T-helper 2 cell (primary cell): ENCODE measurements at places on chromosomes 4 and X.

GRCh38 chr4:122539861-122540465 lies 80.9 kb downstream of the IL21 start:
- peak; percentile 67 for DNase-seq

GRCh38 chr4:26086621-26087441 lies 172.8 kb downstream of the SMIM20 start:
- no peak for DNase-seq

DNA sequence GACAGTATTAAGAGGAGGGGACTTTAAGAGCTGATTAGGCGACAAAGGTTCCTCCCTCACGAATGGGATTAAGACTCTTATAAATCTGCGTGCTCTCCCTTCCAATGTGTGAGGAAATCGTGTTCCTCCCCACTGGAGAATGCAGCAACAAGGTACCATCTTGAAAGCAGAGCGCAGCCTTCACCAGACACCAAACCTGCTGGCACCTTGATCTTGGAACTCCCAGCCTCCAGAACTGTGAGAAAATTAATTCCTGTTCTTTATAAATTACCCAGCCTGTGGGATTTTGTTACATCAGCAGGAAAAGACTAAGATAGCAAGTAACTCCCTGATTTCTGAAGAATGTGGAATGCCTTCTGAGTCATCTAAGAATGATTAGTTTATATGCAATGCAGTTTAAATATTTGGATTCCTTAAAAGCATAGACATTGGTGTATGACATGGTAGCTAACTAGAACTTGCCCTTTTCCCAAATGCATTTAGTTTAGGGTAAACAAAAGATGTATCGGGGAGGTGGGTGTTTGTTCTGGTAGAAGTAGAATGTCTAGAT lies 86.1 kb downstream of the USP46 start:
- DNase-seq: no peak

DNA sequence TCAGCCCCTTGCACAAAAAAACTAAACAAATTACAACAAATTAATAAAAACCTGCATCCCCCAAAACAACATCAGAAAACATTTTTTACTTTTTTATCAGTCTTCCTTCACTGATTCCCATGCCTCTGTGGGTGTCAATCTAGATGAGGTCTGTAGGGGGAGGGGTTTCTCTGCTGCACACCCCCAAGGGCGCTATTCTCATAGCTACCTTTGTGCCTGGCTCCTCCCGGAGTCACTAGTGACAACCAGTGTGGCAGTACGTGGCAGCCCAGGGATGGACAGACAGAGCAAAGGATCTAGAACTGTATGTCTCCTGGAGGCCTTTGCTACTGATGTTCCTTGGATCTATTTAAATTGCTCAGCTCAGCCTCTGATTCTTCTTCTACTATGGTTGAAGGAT lies 228.1 kb upstream of the ANXA3 start:
- no peak for DNase-seq

DNA sequence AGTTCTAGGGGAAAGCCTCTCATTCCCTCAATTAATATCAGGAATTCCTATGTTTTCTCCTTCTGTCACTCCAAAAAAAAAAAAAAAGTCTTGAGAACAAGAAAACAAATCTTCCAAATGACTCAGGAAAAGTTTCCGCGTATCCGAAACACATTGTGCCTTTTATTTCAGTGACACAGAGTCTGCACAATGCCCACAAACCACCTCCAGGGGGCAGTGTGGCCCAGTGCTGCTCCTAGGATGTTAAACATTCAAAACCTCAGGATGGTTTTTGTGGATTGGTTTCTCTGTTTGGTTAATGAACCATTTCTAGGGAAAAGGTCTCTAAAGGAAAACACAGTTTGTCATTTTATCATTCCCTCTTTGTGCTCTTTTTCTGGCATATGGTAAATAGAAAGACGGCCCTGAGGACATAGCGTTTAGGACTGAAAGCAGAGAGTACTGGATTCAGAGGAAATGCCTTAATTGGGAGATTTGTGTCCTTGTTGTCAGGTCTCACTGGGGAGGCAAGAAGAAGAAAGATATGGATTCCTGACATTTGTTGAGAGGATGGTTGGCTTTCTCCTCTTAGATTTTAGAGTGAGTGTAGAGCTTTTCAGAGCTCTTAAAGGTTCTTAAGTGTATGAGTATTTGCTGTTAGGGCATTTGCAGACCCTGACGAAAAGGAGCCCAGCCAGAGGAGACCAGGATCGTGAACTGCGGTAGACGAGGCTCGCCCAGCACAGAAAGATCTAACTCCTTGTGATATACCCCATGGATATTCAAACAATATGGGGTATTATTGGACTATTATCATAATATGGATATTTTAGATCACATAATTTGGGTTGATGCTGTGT lies 65.7 kb upstream of the MAP9 start:
- peak; percentile 21 for DNase-seq

DNA sequence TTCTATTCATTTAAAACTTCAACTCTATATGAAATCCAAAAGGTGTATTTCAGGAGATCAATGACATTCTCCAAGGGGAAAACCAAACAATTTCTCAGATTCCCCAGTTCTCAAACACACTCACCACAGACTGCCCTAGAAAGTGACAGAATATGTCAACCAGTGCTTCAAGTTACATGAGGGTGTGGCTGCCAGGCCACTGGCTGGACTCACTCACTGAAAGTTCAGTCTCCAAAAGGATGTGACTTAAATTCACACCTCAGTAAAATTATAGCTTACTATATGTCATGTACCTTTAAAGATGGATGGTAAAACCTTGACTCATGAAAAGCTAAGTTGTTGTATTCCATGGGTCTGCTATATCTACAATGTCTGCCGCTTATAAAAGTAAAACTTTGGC lies 7.3 kb downstream of the INPP4B start:
- DNase-seq: no peak

DNA sequence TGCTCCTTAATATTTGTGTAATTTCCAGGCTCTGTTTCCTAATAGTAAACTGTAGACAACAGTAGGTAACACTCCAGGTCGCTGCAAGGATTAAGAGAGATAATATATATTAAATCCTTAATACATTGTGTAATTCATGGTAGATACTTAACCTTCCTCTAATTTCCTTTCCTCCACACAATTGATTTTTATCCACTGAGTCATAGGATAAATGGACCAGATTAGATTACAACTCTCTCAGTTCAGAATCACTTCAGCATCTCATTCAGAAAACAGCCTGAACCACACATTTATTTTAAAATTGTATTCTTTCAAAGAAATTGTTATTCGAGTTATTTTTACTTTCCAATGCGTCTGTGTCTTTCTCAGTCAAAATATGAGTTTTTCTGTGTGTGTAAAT lies 17.1 kb downstream of the GK2 start:
- no peak for DNase-seq

DNA sequence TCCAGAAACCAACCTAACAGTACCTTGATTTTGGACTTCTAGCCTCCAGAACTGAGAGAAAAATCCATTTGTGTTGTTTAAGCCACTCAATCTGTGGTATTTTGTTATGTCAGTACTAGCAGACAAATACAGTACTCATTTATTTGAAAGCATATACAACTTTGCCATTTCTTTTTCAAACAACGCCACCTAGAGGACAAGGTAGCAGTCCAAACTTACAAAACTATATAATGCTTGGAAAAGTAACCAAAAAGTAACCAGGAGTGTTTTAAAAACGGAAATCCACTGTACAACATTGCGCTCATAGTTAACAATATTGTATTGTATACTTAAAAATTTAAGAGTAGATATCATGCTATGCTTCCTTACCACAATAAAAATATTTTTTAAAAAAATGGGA lies 37.0 kb upstream of the FGF13 start:
- DNase-seq: no peak

- DNase-seq: no peak
These were observed 19.1 kb downstream of the VSIG1 start for GRCh38 chrX:108064001-108064400.

- no peak for DNase-seq
These were observed 42.5 kb upstream of the C1GALT1C1 start for GRCh38 chrX:120672389-120672788.

GRCh38 chrX:1657367-1658070 lies 42.7 kb downstream of the ASMT start:
- no peak for DNase-seq
